Fibroblast of skin of abdomen (primary cell): ENCODE measurements at places on chromosomes 11 and 22.

DNA sequence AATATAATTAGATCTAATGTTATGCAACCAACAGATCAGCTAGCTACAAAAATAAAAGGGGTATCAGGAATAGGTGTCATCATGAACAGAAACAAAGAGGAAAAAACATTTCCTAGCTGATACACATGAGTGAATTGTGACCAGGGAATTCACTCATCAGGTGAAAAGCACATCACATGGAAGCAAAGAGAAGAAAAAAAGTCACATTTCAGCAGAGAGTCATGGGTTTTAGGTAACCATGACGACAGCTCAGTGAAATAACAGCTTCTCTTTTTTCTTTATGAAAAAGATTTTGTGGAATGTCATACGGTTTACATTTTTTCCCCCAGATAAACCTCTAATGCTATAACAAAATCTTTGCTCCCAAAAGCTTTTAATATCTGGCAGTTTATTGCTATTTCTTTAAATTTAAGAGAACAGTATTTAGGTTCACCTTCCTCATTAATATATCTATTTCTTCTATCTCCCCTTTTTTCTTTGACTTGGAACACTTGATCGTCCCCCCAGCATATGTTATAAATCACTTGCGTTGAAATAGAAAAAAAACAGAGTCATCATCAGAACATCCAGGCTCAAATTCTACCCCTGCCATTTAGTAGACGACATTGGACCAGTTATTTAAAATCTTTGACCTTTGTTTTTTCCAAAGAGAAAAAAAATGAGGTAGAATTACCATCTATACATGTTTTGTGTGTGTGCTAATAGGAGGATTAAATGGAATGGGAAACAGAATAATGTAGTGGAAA lies 5.3 kb downstream of the TYR start:
- peak; percentile 23 for DNase-seq

GRCh38 chr11:4826425-4826824 lies 5.3 kb downstream of the OR51F2 start:
- DNase-seq, result peak; percentile 42

DNA sequence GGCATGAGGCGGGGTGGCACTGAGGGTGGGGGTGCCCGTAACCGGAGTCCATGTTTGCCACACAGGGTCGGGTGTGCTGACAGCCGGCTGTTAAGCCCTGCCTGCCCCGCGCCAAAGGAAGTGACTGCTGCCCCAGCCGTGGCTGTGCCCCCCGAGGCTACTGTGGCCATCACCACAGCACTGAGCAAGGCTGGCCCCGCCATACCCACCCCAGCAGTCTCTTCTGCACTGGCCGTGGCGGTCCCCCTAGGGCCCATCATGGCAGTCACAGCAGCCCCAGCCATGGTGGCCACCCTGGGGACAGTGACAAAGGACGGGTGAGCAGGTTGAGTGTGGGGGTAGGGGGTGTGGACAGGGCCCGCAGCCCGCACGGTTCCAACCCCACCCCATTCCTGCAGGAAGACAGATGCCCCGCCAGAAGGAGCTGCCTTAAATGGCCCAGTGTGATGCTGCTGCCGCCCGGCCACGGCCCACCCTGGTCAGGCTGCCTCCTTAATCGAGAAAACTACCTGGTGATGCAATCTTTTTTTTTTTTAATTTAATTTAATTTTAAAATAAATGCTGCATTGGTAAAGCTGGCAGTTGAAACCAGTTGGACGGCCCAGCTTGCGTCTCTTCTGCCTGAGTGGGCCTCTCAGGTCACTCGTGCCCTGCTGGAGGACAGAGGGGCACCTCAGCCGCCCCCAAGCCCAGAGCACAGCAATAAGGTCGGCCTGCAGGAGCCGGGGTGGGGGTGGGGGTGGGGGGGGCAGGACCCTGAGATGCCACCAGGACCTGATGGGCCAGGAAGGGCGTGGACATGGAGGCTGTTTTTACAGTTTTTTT lies 30.8 kb downstream of the SBF1 start:
- DNase-seq, result no peak

DNA sequence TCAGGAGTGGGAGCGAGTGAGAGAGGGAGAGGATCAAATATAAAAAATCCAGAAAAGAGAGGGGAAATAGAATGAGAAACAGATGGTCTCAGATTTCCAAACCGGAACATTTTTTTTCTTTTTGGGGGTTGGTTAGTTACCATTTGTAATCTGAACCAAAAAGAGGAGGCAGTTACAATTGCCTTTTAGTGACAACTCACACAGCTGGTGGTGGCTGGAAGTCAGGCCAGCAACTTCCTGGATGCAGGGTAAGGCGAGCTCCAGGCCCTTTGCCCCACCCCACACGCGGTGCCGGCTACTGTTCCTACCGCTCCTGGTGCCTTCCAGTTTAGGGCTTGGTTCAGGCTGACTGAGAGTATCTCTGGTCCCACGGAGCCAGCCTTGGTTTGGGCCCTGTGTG lies 21.0 kb upstream of the UBASH3B start:
- DNase-seq, result peak; percentile 78

DNA sequence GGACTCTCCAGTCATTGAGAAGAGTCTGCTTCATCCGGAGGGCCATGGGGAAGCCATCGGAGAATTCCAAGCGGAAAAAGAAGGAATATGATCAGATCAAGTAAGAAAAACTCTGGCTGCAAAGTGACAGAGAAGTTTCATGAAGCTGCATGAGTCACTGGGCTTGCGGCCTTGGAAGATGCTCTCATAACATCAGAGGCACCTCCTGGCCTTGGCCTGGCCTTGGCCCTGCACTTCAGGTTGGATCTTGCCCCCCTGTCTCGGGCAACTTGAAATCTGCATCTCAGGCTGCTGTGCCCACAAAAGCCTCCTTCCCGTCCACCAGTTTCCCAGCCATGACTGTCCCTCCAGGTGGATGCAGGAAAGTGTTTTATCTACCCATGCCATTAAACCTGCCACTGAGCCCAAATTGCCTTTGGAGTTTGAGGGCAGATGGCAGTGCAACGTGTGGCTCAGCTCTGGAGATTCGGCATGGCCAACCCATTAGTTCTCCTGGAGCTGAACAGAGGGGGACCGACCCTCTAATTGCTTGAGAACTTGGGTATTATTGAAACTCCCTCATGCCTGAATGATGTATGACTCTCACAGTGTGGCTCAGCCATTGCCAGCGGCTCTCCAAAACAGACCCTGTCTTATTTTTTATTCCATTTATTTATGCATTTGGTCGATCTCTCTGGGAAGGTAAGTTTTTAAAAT lies 66.7 kb downstream of the SEZ6L start:
- no peak for DNase-seq

DNA sequence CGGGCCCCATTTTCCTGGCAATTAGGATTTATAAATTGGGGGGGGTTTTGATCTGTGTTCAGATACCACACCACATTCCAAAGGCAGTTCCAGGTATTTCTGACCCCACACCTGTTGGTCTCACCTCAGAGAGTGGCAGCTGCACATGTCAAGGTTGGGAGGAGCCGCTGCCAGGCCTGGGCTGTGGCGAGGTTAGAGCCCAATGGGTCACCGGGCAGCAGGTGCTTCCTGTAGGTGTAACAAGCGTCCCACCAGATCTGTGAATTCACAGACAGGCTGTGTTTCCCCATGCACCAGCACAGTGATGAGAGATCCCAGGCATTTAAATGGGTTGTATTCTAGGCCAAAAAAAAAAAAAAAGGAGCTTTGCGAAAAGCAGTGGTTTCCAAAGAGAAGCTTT lies 58.6 kb downstream of the CABIN1 start:
- no peak for DNase-seq

DNA sequence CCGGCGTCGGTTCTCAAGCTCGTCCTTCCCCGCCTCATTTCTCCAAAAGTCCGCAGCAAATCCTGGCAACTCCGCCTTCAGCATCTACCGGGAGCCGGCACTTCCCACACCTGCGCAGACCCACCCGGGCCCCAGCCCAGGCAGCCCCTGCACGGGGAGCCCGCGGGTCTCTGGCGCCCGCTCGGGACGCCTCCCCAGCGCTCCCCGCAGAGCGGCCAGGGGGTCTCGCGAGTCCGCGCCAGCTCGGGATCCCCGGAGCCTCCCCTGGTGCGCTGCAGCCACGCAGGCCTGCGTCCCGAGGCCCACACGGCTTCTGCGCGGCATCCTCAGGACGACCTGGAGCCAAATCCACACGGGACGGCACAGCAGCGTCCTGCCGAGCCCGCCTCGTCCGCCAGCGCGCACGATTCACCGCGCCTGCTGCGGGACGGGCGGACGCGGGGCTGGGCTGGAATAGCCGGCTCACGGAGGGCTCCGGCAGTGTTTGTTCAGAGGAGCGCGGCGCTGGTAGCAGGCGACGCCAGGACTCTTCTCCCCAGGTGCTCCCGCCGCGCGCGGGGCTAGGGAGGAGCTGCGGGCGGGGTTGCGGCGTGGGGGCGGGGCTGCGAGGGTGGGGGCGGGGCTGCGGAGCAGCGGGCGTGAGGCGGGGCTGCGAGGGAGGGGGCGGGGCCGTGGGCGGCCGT lies 816 bp upstream of the PHRF1 start:
- DNase-seq, result no peak

DNA sequence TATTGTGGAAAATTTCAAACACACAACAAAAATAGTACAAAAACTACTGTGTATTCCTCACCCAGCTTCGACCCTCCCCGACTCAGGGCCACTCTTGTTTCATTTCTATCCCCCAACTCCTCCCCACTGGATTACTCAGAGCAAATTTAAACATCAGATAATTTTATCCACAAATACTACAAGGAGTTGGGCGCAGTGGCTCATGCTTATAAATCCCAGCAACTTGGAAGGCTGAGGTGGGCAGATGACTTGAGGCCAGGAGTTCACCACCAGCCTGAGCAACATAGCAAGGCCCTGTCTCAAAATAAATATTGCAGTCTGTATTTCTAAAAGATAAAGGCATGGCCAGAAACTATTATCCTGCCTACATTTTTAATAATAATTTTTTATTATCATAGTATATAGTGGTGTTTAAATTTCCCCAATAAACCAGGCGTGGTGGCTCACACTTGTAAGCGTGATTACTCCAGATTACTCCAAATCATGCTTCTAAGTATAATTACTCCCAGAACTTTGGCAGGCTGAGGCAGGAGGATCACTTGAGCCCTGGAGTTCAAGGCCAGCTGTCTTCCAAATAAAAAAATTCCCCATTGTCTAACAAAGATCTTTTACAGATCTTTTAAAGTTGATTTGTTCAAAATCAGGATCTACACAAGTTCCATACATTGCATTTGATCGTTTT lies 39.8 kb downstream of the LRRC32 start:
- no peak for DNase-seq

DNA sequence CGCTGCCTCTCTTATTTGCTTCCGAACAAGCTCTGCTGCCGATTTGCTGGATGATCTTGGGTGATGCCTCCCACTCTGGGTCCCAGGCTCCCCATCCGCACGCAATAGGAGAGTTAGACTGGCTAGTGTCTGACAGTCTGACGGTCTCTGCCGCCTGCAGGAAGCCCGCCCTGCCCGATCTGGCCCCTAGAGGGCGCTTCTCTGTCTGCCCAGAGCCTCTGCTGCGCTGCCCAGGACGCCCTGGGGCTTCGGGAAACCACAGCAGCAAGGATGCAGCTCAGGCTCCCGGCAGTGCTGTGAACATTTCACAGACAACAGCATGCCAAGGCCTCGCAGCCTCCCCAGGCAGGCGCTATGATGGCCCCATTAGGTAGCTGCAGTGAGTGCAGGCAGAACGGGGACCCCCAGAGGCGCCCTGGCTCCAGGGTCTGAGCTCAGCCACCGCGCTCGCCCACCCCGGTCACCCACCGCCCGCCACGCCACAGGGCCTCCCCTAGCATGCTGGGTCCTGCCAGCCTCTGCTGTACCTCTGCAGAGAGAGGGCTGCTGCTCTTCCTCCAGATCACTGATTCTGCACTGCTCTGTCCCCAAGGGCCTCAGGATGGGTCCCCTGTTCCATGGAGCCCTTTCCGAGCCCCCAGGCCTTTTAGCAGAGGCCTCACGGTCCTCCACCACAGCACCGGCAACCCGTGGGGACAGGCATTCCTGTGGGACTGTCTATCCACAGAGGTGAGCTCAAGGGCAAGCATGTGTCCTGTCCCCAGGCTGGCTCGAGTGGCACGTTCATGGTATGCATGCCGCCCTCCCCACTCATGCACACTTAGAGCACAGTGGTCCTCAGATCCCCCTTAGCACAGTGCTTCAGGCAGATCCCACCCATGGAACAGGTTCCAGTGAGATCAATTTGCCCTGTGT lies 4.3 kb upstream of the BAIAP2L2 start:
- peak; percentile 75 for DNase-seq

DNA sequence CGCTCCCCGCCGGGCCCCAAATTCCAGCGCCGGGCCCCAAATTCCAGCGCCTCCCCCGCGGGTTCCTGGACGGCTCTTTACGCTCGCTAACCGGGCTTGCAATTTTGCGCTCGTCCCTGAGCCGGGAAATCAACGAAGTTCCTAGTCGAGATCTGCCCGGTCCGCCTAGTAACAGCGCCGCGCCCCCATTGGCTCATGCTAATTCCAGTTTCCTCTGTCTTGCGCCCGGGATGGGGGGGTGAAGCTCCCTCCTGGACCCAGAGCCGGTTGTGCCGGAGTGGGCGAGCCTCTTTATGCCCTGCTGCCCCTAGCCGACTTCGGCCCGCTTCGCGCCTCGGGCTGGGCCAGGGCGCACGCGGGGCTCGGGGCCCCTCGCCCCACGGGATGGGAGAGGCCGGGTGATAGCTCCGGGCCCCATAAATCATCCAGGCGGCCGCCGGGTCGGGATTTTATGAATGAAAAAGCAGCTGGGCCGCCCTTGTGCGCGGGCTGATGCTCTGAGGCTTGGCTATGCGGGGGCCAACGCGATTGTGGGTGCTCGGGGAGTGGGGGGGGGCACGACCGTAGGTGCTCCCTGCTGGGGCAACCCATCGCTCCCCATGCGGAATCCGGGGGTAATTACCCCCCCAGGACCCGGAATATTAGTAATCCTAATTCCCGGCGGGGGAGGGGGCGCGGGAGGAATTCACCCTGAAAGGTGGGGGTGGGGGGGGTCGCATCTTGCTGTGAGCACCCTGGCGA lies 1.8 kb upstream of the CCND1 start:
- peak; percentile 97 for DNase-seq

DNA sequence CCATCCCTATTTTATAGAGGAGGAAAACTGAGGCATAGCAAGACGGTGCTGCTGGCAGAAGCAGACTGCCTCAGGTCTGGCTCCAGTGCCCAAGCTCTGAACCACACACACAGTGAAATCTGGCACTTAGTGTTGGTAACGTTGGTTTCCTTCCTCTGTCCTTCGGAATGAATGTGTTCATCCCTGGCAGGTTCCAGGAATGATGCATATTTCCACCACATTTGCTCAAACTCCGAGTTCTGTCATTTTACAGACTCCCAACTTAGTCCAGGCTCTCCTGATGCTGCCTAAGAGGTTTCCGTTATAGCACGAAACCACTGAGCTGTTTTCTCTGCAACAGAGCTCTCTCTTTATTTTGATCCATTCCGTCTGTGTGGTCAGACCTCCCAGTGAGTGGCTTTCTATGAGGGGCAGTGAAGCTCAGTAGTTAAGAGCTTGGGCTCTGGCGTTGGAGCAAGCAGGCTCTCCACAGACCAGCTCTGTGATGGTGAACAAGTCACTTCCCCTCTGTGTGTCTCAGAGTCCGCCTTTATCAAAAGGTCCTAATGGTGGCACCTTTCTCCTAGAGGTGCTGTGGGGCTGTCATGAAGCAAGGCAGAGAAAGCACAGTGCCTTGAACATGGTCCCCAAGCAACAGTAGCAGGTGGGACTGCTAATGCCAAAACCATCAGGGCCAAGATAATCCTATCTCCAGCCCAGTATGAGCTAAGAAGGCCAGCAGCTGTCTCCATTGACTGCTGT lies 200.3 kb downstream of the MYO18B start:
- no peak for DNase-seq
